Activated T-helper 1 cell treated with anti-CD3 and anti-CD28 coated beads, Interleukin-12 subunit alpha, Interleukin-12 subunit beta, Interleukin-2, Interleukin-4 antibody, amounts not matched to agents 30 ng/mL and 10 ng/mL and 1 ng/mL, durations not matched to agents 14 hours and 24 hours and 36 hours (primary cell): ENCODE measurements at places on chromosomes 16 and 17.

DNA sequence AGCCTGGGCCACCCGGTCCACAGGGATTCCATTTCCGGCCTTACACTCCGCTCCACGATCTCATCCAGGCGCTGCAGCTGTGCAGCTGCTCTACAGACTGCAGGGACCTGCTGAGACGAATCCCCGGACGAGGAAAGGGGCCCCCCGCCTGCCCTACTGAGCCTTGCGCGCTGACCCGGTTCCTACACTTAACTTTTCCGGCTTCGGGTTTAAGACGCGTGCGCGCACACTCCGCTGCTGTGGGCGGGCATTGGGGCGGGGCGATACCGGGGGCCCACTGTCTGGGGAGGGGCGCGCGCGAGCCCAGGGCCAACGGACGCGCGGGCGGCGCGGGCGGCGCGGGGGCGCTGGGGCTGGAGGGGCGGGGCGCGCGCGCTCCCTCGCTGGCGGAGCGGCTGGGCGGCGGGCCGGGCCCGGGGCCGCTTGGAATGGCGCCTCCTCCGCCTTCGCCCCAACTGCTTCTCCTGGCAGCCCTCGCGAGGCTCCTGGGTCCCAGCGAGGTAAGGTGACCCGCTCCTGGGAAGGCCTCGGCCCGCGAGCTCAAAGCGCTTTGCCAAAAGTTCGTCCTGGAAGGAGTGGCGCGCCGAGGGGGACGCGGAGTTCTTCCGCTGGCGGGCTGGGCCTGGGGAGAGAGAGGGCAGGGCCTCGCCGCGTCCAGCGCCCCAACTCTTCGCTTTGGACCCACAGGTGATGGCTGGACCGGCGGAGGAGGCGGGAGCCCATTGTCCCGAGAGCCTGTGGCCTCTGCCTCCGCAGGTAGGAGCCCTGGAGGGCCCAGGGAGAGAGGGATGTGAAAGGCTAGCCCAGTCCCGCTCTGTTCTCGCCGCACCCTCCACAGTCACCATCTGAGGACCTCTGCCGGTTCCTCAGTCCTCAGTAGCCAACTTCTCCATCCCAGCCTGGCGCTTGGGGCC, at the start of gene TP53I13:
Gene TP53I13 (plus strand): TSS at position 371 of the 914 bp plus-strand sequence. CDS start 58 bp downstream, at position 429.
- peak; percentile 87 for DNase-seq

GRCh38 chr17:69423450-69423849, 9.0 kb downstream of the MAP2K6 start:
- no peak for DNase-seq

DNA sequence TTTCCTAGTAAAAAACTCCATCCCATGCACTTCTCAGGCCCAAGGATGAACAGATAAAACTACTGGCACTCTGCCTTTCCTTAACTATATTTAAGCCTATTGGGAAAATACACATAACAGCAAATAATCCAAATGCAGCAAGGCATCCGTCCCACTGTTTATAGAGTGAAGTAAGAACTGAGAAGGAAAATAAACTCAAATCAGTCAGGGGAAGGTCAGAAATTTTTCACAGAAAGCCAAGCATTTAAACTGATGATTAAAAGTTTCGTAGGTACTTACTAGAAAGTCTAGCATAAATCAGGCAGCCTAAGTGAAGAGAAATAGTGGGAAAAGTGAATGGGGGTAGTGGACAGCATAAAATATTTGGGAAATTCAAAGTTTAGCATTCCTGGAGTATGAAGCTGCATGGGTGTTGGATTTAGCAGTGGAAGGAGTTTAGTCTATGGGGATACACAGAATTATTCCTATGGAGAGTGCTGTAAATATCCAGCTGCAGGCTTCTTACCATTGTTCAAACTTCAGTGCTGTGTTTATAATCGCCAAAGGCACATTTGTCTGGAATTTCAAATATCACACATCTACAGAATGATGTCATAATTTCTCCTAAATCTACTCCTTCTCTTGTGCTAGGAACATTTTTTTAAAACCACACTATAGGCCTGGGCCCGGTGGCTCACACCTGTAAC, 1131.0 kb upstream of the GOT2 start:
- DNase-seq = no peak

DNA sequence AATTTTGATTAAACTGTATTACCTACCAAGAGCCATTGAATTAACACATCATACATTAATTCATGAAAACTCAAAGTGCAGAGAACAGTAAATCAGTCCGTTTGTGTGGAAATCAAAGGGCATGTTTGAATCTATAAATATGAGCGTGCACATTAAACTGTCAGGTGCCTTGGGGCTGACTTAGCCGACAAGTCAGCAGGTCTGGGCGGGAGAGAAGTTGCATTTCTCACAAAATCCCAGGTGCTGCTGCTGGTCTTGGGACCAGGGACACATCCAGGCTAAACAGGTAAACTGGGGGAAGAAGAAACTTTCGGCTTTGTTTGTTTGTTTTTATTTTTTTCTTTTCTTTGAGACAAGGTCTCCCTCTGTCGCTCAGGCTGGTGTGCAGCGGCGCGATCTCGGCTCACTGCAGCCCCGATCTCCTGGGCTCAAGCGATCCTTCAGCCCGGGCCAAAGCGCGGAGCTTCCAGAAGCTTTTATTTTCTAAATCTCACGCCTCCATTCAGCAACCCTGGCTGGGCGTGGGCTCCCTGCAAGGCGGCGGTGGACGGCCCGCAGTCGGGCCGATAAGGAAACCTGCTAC, 213.9 kb downstream of the MRTFB start:
- DNase-seq = no peak

DNA sequence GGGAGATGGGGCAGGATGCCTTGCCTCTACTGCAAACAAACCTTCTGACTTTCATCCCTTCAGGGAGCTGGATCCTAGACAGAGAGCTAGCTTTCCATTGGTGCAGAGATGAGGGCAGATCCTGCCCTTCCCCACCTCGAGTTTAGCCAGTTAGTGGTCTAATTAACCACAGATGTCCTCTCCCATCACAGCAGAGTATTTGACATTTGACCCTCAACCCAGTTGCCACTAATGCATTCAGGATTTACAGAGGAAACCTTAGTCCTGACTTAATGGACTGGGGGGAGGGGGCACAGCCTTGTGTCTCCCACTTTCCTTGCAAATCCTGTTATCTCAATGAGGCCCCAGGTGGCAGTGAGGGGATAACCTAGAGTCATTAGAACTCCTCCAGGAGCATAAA, 10.2 kb downstream of the PIP4K2B start:
- DNase-seq = no peak

- DNase-seq = no peak
Measured at GRCh38 chr17:12571606-12572005, 94.1 kb upstream of the MYOCD start.

GRCh38 chr17:76868669-76869495, 678 bp downstream of the MGAT5B start:
- no peak for DNase-seq

- no peak for DNase-seq
Measured at GRCh38 chr17:18040261-18040858, 1.2 kb downstream of the GID4 start.

- DNase-seq = no peak
Measured at GRCh38 chr16:72844225-72844920, 203.6 kb downstream of the ZFHX3 start.

DNA sequence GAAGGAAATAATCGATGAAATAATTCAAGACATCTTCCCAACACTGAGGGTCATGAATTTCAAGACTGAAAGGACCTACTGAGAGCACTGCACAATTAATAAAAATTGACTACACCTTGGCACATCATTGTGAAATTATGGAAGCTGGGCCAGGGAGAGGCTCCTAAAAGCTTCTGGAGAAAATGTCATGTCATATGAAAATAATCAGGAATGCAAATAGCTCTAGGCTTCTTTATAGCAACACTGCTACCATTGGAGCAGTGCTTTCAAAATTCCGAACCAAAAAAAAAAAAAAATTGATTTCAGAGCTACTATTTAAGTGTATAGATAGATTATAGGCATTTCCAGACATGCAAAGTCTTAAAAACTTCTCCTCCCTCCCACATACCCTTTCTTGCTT, 6.4 kb upstream of the ALOX15B start:
- no peak for DNase-seq

DNA sequence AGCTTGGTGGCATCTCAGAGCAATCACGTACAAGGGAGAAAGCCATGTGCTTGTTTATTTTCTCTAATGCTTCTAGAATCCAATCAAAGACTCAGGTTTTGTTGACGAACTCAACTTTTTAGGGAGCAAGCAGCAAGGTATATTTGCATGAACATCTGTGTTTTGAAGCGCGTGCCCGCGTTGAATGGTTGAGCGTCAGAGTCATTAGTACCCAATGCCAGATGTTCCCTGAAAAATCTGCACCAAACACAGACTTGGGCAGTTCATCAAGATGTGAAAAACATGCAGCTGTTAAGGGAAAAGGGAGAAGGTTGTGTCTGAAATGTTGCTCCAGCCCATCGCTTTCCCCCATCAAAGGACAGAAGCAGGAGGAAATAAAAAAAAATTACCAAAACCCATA, 170.4 kb downstream of the SNX29 start:
- DNase-seq = no peak

DNA sequence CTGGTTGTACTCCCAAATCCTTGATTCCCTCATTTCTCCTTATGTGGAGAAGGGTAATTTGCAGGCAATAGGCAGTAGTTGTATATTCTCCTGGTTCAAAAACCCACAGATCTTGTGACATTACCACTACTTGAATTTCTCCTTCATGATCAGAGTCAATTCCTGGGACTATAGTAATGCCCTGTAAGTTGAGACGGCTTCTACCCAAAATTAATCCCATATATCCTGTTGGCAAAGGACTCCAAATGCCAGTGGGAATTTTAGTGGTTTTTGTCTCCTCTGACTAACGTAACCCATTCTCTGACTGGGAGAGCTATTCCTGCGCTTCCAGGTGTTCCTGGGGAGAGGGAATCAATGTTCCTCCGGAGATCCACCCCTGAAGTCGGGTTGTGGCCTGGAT, 11.6 kb upstream of the ZNF689 start:
- no peak for DNase-seq

DNA sequence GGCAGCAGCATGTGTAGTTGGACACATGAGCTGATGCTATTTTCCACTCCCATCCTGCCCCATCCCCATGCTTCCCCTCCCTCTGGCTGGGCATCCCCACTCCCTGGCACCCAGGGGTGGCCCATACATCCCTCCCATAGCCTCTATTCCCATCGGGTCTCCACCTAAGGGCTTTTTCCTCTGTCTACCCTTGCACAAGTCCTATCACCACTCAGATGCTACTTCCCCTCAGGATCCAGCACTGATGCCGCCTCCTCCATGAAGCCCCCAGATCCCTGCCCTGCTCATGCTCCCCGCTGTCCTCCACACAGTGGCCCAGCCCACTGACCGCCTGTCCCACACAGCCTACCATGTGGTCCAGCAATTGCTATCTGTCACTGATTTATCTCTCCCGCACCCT, 15.8 kb downstream of the TRPV1 start:
- DNase-seq = no peak

- no peak for DNase-seq
Measured at GRCh38 chr16:87420026-87421002, 28.2 kb downstream of the MAP1LC3B start.

DNA sequence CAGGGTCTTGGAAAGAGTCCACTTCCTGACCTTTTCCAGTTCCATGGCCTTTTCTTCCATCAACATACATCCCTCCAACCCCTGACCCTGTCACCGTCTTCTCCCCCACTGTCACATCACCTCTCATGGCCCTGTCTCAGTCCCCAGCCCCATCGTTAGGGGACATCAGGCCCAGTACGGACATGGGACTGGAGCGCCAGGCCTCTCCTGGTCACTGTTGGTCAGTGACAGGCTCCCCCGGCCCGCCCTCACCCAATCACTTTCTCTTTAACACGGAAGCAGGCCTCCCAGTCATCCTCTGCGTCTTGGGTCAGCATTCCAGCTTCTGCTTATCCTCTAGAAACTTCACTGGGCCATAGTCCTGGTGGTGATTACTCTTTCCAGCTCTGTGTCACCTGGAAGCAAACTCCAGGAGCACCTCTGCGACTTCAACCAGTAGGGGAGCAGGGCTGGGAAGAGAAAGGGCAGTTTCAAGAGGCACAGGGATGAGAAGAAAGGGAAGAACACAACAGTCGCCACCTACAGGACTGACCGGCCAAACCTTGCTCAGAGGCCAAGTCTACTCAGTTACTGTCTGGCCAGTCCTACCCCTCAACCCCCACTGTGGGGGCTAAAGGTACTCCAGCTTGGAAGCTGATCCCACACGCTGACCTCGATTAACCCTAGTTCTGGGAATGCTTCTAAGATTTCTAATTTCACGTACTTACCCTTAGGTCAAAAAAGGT, 15.9 kb upstream of the ICAM2 start:
- no peak for DNase-seq
